ENCODE measurements at places on chromosomes 11 and 22.

DNA sequence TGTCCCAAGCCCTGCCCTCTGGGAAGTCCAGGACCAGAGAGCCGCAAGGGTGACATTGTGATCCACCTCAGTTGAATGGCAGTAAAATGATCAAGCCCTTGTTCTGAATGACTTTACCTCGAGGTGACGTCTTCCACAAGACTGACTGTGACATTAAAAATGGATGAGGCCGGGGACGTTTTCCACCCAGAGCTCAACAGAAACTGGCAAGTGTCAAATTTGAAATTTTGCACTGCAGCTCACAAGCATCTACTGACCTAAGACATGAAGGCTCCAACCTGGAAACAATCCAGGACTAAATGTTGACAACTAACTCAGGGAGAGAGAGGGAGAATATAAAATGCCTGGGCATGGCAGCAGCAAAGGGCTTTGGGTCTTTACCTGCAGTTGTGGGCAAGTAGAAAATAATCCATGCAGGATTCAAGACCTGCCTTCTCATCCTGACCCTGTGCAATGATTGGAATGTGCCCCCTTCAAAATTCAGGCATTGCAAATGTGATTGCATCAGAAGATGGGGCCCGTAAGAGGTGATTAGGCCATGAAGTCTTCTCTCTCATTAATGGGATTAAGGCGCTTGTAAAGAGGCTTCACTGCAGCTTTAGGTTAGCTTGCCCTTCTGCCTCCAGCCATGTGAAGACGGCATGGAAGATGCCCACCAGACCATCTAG lies 33.6 kb upstream of the CLMP start:
- DNase-seq, result no peak

DNA sequence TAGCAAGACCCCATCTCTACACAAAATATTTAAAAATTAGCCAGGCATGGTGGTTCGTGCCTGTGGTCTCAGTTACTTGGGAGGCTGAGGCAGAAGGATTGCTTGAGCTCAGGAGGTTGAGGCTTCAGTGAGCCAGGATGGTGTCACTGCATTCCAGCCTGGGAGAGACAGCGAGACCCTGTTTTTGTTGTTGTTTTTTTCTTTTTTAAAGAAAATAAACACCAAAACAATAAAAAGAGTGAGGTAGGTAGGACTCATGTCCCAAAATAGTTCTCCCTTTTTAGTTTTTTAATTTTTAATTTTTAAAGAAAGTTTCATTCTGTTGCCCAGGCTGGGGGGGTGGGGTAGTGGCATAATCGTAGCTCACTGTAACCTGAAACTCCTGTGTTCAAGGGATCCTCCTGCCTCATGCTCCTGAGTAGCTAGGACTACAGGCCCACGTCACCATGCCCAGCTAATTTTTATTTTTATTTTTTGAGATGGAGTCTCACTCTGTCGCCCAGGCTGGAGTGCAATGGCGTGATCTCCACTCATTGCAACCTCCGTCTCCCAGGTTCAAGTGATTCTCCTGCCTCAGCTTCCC lies 25.5 kb upstream of the MALAT1 start:
- DNase-seq, result no peak

DNA sequence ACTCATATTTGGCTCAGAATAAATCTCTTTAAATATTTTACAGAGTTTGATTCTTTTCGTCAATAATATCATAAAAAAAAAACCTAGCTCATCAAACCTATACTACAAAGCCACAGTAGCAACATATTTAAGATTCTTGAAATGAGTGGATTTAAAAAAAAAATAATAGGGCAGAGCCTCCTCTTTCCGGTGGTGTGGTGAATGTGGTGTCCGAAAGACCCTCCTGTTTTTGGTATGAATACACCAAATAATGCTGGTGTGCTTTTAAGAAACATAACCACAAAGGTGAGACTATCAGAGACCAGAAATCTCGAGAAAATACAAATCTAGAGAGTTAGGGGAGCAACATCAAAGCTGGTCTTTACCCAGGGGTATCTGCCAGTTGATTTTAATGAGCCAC lies 342.6 kb downstream of the TBC1D22A start:
- no peak for DNase-seq

GRCh38 chr11:24238771-24239645 lies 257.8 kb upstream of the LUZP2 start:
- no peak for DNase-seq

GRCh38 chr11:111183706-111184105 lies 61.8 kb upstream of the POU2AF2 start:
- no peak for DNase-seq

GRCh38 chr11:10892250-10892649 lies 34.4 kb upstream of the ZBED5 start:
- DNase-seq, result no peak

DNA sequence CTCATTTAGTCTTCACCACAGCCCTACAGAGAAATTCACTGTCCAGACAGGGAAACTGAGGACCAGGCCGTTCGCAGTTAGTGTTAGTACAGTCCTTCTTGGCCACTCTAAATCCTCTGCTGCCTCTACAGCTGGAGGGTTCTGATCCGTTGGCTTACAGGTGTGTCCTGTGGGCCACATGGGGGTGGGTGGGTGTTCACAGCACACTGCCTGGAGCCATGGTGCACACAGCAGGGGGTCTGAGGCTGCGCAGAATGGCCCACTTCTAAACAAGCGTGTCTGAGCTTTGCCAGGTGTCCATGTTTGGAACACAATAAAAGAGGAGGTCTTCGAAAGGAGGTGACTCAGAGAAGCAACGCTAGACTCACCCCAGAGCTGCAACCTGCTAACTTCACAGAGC lies 249.0 kb downstream of the ST3GAL4 start:
- DNase-seq, result no peak

DNA sequence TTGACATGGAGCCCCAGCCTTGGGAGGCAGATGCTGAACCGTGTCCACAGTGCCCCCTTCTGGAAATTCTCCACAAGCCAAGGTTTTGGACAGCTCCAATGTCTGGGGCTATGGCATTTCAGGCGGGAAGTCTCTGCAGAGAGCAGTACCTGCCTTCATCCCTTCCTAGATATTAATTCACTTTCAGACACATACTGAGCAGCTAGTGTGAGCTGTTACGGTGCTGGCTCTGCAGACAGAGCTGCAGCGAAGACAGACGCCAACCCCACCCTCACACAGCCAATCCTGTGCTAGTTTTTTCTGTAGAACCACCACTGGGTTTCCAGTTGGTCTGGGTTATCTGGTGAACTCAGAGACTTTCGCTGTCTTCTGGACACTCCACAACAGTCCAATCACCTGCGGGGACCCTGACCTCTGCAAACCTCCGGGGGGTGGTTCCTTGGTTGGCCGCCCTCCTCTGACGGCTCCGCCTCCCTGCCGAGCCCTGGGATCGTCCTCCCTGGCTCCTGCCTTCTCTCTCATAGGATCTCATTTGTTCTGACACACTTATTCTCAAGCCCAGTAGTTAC lies 9.1 kb downstream of the LMF2 start:
- peak; percentile 80 for DNase-seq

GRCh38 chr22:23571486-23571885 lies 8.6 kb downstream of the IGLL1 start:
- DNase-seq, result no peak

- no peak for DNase-seq
Measured at GRCh38 chr22:43377548-43377895, 34.3 kb upstream of the MPPED1 start.

DNA sequence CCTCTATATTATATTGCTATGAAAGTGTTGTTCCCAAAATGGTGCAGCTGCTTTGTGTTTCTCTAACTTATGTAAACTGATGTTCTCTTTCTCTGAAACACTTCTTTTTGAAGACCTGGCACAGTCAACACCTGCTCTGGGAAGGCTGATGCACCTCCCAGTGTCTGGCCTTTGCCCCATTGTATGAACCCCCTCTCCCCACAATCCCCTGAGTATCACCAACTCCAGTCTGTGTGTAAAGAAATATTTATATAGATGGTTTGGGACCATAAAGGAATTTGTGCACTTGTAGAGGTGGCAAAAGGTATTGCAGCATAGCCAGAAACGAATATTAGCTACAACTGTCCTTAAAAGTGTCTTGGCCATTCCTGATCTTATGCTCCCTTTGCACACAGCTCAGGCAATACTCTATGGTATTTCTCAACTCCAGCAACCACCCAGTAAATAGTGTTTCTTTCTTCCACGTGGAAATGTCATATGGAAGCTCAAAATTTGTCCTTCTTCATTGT lies 365.2 kb upstream of the DDI1 start:
- DNase-seq, result no peak

- DNase-seq, result peak; percentile 67
Measured at GRCh38 chr22:30253205-30253852, 6.8 kb upstream of the LIF start.

- no peak for DNase-seq
Measured at GRCh38 chr11:117823946-117824420, 561 bp downstream of the FXYD2 start.
